Spinal cord (tissue), 10 donors: ENCODE measurements at places on chromosomes 7 and 10. TPM values are rescaled to one million over a fixed set of nuclear protein-coding genes. Genes with fewer than 3 reads are reported as not detected.

APBB1IP gene
- 20.4 TPM for polyA plus RNA-seq

AKR1C3 gene
- 2.3 TPM for polyA plus RNA-seq

DIP2C gene
- 29.8 TPM for polyA plus RNA-seq

SLIT1 gene
- 206 TPM for polyA plus RNA-seq

DNA sequence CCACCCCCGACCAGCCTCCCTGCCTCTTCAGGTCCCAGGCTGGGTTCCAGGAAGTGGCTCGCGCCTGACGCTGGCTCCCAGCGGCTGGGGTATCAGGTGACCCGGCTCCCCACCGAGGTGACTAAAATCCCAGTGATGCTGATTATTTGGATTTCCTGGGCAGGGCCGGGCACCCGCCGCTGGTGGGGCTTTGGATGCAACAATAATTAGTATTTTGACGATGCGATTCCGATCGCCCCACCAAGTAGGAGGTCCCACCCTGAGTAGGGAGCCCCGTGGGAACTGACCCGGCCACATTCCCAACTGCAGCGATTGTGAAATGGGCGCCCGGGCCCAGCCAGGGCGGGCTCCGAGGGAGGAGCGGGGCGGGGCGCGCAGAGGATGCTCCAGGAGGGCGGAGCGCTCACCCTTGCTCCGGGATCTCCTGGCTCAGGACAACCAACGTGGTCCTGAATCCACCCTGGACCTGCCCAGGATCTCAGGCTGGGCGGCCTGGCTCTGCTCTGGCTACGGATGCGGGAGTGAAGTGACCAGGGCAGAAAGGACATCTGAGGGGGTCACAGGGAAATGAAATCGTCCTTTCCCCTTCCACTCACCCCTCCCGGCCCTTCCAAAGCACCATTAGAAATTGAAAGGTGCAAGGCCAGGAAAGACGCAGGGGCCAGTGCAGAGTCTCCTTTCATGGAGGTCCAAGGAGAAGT is 32.6 kb downstream of the DUSP5 start:
- DNase-seq = no peak
- H3K27me3 ChIP-seq = peaks cover 10% of the 10 kb centered on the region
- peaks cover 7% of the 10 kb centered on the region for H3K4me1 ChIP-seq
- H3K36me3 ChIP-seq = no peaks in the 10 kb centered on the region

DNA sequence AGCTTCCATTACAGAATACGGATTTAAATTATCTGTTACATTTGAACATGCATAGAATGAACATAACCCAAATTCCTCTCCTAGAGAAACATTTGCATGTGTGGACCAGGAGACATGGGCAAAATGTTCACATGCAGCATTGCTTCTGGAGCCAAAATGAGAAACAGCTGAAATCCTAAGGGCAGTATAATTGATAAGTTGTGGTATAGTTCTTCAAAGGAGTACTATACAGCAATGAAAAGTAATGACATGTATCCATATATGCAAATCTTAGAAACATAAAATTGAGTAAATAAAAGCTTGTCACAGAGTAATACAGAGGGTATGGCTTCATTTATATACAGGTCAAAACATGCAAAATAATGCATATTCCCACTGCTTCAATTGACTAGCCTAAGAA is 77.1 kb downstream of the RAB11FIP2 start:
- no peak overlapping the region for H3K4me3 ChIP-seq
- H3K4me1 ChIP-seq = no peaks in the 10 kb centered on the region
- no peak for DNase-seq

GRCh38 chr7:158067219-158067930 is 520.2 kb downstream of the PTPRN2 start:
- peaks cover 20% of the 10 kb centered on the region for H3K4me1 ChIP-seq
- no peak overlapping the region for H3K27ac ChIP-seq
- H3K27me3 ChIP-seq = no peaks in the 10 kb centered on the region

GRCh38 chr7:95479992-95480624 is 5.6 kb upstream of the ASB4 start:
- H3K36me3 ChIP-seq = no peaks in the 10 kb centered on the region
- DNase-seq = no peak
- no peak overlapping the region for H3K27ac ChIP-seq
- H3K4me3 ChIP-seq = no peak overlapping the region
- H3K4me1 ChIP-seq = no peaks in the 10 kb centered on the region
- no peaks in the 10 kb centered on the region for H3K27me3 ChIP-seq

DNA sequence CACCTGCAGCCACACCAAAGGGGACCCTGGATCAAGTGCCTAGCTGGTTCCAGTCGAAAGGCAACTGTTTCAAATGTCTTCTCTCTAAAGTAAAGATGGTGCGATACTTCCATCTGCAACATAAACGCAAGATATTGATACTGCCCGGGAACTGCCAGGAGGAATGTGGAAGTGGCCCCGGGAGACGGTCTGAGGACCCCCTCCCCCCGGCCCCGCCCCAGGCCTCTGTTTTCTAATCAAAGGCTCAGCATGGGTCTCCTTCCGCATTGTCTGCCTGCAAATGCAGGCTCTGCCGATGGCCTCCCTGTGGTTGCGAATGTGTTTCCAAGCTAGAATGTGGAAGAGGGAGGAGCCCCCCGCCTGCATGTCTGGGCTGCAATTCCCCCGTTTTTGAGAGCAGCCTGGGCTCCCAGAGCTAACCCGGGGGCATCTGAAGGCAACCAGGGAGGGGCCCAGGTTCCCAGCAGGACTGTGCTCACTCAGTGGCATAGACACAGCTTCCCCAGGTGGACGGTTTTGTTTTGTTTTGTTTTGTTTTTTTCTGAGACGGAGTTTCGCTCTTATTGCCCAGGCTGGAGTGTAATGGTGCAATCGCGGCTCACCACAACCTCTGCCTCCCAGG is 223.9 kb upstream of the PPP2R2D start:
- DNase-seq = no peak
- H3K4me1 ChIP-seq = peaks cover 18% of the 10 kb centered on the region
- H3K36me3 ChIP-seq = no peaks in the 10 kb centered on the region
- H3K27me3 ChIP-seq = peaks cover 4% of the 10 kb centered on the region

DNA sequence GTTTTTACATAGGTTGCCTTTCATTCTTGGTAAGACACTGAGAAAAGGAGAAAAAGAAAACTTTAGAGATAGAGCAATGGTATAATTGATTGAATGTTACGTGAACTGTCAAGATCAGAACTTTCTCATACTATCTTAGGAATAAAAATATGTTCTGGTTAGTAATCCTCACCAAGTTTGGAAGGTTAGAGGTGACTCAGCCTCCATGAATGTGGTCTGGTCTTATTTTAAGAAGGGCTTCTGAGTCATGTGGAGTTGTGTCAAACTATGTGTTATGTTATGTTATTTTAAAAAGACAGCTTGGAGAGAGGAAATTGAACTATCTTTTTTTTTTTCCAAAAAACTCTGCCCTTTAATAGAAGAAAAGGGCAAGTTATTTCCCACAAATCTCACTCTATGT is 458.6 kb upstream of the KLF6 start:
- no peaks in the 10 kb centered on the region for H3K4me1 ChIP-seq
- no peaks in the 10 kb centered on the region for H3K36me3 ChIP-seq
- H3K27ac ChIP-seq = peak overlapping the region; percentile 87
